Activated CD4-positive, alpha-beta T cell treated with anti-CD3 and anti-CD28 coated beads, Interleukin-2, amount 50 U/mL, for 48 hours (primary cell): ENCODE measurements at places on chromosomes 5 and 9.

DNA sequence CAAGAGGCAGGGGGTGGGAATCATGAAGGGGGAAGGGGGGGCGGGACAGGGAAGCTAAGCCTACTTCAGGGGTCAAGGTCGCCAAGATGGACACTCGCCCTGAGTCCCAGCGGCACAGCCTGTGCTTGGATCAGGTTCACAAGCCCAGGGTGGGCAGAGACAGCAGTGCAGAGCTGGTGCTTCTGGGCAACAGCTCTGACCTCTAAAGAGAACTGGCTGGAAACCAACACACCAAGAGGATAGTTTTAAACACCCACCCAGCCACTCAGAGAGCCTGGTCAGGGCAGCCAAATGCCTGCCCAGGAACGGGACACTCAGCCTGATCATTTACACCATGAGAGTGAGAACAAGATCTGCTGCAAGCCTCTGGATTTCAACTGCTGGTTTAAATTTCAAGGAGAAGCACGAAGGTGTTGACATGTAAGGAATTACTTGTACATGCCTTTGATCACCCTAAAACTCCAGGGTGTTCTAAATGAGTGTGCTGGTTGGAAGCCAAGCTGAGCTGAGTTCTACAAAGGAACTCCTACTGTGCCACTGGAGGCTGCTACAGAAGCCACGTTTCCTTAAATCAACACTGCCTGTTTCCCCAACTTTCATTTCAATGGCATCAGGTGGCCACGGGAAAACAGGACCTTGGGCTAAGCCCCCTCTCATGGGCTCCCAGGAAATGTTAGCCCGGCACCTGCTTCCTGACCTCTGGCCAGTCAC, 91.5 kb downstream of the TTLL11 start:
- DNase-seq: no peak

DNA sequence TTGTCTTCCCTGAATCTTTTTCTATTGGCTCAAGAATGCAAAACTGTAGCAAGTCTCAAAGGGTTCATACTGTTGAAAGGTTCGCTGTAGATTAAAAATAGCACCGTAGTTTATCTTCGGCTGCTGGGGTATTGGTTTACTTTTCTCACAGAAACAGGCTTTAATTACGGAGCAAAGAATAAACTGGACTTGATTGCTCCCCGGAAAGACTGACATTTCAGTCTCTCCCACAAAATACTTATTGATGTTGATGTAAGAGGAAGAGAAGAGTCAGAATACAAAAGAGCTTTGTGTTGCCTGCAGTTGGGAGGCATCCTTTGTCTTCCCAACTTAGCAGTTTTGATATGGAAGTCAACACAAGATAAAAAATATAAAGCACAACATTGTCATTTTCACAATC, 183.9 kb upstream of the DMAC1 start:
- DNase-seq: no peak

- no peak for DNase-seq
These were observed 5.2 kb downstream of the IER5L start for GRCh38 chr9:129172816-129173215.

GRCh38 chr5:104540448-104540847, 977.9 kb upstream of the NUDT12 start:
- DNase-seq: no peak

- no peak for DNase-seq
These were observed 143.9 kb upstream of the MOCS2 start for GRCh38 chr5:53253421-53253871.

DNA sequence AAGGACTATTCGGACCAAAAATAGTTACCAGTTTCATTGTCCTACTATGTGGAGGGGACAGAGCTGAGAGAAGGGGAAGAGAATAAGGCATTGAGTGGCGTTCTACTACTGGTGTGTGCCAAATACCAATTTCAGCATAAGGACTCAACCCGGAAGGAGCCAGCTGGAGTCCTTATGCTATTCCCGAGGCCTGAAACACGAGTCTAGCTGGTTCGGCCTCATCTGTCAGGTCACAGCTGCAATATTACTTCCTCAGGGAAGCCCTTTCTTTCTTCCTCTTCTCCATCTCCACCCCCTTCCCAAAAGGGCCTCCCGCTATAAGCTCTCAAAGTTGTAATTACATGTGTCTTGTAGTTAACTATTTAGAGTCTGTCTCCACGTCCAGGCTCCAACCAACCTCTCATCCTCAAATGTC, 20.5 kb upstream of the FER start:
- no peak for DNase-seq

DNA sequence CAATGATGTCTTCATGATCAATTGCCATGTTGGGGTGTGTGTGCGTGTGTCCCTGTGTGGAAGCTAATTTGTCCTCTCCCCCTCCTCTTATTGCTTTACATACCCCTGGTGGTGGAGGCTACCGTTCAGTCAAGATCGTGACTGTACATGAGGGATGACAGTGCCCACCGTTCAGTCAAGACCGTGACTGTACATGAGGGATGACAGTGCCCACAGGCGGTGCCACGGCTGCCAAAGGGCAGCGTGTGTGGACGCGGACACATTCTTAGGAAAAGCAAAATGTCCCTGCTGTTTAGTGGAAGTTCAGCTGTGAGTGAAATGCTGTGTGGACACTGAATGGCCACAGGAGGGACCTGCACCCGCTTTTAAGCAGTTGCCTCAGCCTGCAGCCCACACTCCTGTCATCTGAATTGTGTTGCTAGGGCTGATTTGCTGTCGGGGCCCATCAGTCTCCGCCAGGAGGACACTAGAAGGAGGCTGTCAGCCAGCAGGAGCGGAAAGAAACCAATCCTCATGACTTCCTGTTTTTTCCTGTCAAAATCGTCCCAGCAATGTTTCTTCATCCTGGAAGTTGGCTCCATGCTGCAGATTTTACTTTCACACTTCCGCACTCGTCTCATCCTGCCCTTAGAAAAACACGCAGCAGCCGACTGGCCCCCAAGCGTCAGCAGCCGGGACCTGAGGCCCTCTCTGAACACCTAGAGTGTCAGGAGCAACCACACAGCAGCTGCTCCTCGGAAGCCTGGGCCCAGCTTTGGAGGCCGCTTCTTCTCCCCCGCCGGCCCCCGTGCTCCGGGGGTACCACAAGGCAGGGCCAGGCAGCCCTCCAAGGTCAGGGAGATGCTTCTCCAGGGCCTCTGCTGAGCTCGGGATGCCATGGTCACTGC, 9.1 kb downstream of the OR2V1 start:
- DNase-seq: no peak

- DNase-seq: no peak
These were observed 26.2 kb downstream of the LHX2 start for GRCh38 chr9:124037790-124038189.

GRCh38 chr9:136354592-136355085, 8.9 kb downstream of the DNLZ start:
- DNase-seq: no peak

- no peak for DNase-seq
These were observed 102.9 kb downstream of the MARCHF11 start for GRCh38 chr5:16076657-16077056.

DNA sequence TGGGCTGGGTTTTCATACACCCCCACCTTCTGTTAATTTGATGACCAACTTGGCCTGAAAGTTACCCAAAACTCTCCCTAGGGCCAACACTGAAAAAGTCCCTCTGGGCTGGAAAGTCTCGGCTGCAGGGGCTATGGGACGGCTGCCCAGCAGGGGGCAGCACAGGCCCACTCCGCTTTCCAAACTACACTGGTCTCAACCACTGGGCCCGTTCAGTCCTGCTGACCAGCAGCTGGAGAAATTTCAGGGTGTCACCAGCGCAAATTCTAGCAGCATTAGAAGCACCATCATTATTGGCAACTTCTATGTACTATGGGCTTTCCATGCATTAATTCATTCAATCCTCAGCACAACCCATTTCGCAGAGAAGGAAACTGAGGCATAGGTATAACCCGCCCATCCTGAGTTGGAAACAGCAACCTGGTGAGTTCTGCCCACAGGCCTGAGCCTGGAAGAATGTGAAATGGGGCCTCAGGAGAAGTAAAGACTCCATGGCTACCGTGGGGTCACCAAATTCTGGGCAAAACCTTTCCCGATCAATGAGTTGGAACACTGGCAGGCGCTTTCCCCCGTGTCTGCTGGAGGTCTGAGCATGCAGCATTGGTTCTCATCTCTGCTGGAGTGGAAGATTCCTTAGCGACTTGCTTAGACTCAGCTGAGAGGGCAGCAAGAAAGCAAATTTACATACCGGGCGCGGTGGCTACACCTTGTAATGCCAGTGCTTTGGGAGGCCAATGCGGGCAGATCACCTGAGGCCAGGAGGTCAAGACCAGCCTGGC, 9.7 kb downstream of the ORM2 start:
- peak; percentile 65 for DNase-seq

- no peak for DNase-seq
These were observed 14.1 kb downstream of the ASPN start for GRCh38 chr9:92468206-92468605.

DNA sequence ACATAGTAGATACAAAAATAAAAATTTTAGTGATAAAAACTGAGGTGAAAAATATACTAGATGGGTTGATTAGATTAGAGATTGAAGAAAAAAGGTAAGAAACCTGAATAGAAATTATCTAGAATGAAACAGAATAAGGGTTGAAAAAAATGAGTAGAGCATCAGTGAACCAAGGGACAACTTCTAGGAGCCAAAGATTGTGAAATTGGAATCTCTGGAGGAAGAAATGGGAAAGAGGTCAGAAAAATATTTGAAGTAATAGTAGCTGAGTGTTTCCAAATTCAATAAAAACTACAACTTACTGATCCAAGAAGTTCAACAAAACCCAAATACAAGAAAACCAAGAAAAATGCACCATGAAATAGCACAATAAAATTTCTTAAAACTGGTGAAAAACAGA, 116.6 kb upstream of the STARD4 start:
- DNase-seq: no peak

DNA sequence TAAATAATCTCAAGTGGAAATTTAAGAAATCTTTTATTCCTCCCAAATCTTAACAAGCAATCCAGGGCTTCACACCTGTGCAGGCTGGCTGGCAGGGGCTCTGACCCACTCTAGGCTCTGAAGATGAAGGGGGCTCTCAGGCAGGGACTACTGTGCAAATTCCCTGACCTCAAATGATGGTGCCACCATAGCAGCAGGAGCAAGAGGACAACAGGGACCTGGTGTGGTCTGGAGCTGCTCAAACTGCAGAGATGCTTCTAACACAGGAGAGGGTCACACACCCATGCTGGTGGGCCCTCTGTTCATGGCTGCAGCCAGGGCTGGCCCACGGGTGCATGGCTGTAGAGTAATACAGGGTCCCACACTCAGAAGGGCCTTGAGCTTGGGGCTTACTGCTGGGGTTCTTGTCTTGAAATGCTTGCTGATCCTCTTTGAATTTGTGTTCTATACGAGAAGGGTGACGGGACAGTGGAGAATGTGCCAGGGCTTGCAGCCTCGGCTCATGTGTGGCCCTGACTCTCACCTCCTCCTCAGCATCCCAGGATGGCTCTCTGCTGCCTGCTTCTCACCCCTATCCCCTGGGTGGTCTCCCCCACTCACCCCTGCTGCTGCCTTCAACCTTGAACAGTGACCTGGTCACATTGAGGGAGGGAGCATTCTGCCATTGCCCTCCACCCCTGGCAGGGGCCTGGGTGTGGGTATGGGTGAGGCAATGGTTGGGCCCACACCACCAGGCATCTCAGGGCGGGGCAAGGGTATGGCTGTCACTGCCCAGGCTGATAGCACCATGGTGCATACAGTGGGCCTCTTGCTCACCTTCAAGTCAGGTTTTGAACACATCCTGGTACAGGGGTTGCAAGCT, 191.7 kb downstream of the FSTL4 start:
- no peak for DNase-seq

GRCh38 chr5:17089690-17090089, 127.7 kb upstream of the BASP1 start:
- no peak for DNase-seq

DNA sequence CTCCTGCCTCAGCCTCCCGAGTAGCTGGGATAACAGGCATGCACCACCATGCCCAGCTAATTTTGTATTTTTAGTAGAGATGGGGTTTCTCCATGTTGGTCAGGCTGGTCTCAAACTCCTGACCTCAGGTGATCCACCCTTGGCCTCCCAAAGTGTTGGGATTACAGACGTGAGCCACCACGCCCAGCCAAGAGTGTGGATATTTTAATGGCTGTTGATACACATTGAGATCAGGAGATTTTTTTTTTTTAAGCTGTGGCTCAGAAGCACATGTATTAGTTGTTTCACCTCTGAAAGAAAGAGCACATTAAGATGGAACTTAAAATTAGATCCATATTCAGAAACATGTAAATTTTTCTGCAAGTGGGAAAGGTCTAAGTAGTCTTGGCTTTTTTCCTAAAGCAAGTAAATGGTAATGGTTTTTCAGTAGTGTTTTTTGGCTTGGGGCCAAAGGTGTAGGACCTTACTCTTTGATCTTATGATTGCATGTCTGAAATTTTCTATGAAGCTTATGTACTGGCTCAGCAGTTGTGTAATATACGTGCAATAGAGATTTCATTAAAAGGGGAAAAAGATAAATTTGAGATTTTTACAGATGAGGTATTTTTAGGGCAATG, 9.9 kb downstream of the RBM27 start:
- no peak for DNase-seq

- peak; percentile 6 for DNase-seq
These were observed 580.8 kb downstream of the CCDC171 start for GRCh38 chr9:16133556-16134227.

DNA sequence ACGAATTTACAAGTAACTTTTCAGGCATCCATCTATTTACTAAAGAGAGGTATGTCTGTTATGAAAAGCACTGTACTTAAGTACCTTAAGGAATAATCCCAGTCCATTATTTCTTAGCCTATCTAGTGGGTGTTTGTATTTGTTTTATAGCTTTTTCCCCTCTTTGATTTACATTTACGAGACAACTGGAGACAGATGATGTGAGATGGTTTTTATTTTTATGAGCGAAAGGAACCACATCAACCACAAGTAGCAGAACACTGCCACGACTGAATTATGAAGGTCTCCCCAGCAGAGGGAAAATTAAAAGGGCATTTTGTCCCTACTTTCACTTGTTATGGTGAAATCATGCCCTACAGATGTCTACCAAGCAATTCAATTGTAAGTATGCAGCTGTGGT, 357.8 kb downstream of the NFIB start:
- no peak for DNase-seq

- peak; percentile 78 for DNase-seq
These were observed 60.6 kb downstream of the SHB start for GRCh38 chr9:38008168-38009034.

GRCh38 chr9:127014216-127014909, 99.8 kb downstream of the RALGPS1 start:
- DNase-seq: no peak

- no peak for DNase-seq
These were observed 14.1 kb downstream of the MARCHF6 start for GRCh38 chr5:10367579-10367978.

- no peak for DNase-seq
These were observed 657.9 kb downstream of the TLR4 start for GRCh38 chr9:118362123-118362522.

GRCh38 chr5:1243487-1244130, 18.4 kb downstream of the SLC6A18 start:
- DNase-seq: no peak

- DNase-seq: no peak
These were observed 497.1 kb downstream of the NFIB start for GRCh38 chr9:13816837-13817236.

DNA sequence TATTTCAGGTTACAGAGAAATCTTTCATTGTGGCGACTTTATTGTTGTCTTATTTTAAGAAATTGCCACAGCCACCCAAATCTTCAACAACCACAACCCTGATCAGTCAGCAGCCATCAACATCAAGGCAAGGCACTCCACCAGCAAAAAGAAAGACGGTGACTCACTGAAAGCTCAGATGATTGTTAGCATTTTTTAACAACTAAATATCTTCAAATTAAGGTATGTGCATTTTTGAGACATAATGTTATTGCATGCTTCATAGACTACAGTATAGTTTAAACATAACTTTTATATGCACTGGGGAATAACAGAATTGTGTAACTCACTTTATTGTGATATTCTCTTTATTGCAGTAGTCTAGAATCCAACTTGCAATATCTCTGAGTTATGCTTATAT, 263.4 kb downstream of the TMEM232 start:
- DNase-seq: no peak
